H54 (cell line): ENCODE measurements at places on chromosomes 3 and 15.
A peak's percentile ranks its signal among the peaks of the same experiment; 100 is the strongest.

DNA sequence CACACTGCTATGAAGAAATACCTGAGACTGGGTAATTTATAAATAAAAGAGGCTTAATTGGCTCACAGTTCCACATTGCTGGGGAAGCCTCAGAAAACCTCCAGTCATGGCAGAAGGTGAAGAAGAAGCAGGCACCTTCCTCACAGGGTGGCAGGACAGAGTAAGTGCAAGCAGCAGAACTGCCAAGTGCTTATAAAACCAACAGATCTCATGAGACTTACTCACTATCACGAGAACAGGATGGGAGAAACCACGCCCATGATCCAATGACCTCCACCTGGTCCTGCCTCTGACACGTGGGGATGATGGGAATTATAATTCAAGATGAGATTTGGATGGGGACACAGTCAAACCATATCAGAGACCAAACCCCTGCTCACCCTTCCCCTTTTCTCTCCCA lies 75.0 kb downstream of the TRIM69 start:
- DNase-seq, result no peak

- DNase-seq, result no peak
Observed at GRCh38 chr3:128315313-128315712, 151.4 kb downstream of the DNAJB8 start.

DNA sequence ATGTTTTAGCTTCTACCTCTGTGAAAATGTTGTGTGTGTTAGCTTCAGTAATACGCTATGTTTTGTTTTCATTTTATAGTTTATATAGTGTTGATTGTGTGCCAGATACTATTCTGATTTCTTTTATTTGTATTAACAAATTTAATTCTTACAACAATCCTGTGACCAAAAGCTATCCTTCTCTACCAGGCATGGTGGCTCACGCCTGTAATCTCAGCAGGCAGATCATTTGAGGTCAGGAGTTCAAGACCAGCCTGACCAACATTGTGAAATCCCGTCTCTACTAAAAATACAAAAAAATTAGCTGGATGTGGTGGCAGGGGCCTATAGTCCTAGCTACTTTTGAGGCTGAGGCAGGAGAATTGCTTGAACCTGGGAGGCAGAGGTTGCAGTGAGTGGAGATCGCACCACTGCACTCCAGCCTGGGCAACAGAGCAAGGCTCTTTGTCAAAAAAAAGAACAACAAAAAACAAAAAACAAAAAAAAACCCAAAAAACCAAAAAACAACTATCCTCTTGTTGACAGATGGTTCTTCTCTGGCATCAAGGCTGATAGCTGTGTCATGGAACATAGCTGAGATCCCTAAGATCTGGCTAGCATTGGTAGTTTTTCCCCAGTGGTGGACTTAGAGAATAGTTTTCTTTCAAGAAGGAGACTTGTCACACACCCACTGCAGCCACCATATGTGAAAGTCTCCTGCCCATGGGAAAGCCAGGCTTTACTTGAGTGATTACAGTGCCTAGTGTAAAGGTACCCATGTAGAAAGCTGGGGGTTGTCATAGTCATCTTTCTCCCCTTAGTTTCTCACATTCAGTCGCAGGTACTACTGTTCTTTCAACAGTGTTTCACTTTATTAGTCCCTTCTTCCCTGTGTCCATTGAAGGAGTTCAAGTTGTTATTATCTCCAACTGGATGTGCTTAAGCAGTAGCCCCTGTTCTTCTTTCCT lies 116.5 kb downstream of the UBE2E2 start:
- no peak for DNase-seq

GRCh38 chr3:49910409-49911123 lies 6.9 kb upstream of the MST1R start:
- no peak for DNase-seq

GRCh38 chr3:114435386-114436115 lies 141.7 kb downstream of the TIGIT start:
- DNase-seq, result no peak

- DNase-seq, result no peak
Observed at GRCh38 chr3:124633524-124633923, 96.7 kb upstream of the UMPS start.

DNA sequence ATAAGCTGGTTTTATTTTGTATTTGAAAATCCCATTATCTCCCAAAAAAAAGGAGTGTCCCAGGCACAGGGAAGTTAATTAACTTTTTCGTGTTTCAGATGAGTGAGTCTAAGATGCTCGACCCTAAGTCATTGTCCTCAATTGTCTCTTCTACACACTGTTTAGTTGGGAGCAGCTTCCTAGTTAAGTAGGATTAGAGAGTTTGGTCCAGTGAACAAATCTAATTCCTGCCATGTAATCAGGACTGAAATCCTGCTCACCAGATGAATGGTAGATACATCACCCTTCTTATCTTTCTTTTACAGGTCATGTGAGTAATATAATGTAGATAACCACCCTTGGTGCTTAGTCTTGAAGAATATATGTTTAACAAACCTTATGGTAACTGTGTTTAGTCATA lies 228.9 kb upstream of the MANF start:
- no peak for DNase-seq

- no peak for DNase-seq
Observed at GRCh38 chr3:46097691-46098241, 70.5 kb upstream of the XCR1 start.

DNA sequence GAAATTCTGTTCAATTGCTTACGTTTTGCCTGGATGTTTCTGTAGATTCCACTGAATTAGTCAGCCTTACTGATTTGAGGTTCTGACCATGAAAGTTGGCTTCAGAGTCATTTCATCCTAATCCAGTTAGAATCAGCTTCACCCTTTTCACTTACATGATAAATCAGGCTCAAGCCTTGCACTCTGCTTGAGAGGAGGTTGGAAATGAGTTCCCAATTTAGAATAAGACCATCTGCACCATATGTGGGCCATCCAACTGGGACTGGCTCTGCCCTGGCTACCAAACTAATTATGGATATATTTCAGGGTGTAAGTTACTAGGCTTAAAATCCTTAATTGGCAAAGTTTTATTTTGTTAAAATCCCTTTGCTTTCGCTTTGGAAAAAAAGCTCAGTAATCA lies 255.7 kb downstream of the CHL1 start:
- no peak for DNase-seq

GRCh38 chr3:15753056-15753710 lies 44.6 kb downstream of the ANKRD28 start:
- DNase-seq, result no peak

- no peak for DNase-seq
Observed at GRCh38 chr3:46093327-46093942, 66.2 kb upstream of the XCR1 start.

DNA sequence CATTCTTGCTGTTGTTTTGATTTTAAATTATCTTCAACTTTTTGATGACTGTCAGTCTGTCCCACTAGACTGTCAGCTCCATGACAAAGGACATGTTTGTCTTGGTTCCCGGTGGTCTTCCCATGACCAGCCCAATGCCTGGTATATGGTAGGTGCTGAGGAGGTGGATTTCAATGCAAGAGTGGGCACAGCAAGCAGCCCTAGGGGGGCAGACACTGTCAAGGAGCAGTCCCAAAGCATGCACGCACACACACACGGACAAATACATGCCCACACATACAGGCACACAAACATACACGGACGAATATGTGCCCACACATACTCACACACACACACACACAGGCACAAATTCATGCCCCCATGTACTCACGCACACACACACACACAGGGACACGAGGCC lies 12.0 kb downstream of the KLF15 start:
- no peak for DNase-seq

- DNase-seq, result no peak
Observed at GRCh38 chr3:36944012-36944640, 728 bp downstream of the TRANK1 start.

DNA sequence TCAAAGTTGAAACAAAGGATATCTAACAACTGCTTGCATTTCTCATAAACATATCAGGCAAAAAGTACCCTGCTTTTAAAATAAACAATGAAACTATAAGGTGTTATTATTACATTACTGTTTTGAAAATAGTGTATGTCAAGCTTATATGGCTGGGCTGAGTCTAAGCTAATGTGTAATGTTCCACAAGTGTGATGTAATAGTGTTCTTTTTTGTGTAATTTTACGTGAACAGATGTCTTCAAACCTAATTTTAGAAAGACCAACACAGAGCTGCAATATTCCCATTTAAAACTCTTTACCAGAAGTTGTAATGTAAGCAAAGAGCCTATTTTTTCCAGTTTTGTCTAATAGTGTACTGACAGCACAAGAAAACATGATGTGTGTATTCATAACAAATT lies 34.0 kb downstream of the MINDY2 start:
- DNase-seq, result no peak

GRCh38 chr15:69265347-69265955 lies 33.3 kb upstream of the PAQR5 start:
- DNase-seq, result no peak

DNA sequence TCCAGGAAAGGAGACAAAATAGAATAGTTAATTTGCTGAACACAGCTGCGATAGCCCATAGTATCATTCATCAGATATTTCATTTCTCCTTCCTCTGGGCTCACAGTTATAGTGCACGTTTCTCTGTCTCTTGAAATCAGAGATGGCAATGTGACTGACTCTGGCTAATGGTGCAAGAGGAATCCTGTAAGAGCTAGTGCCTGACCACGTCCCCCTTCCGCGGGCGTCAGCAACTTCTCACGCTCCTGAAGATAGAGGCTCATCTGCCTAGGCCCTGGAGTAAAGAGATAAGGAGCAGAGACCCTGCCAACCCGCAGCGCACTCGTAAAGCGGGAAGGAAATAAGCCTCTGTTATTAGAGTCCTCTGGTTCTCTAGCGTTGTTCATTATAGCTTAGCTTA lies 391.8 kb downstream of the VPS13C start:
- no peak for DNase-seq

DNA sequence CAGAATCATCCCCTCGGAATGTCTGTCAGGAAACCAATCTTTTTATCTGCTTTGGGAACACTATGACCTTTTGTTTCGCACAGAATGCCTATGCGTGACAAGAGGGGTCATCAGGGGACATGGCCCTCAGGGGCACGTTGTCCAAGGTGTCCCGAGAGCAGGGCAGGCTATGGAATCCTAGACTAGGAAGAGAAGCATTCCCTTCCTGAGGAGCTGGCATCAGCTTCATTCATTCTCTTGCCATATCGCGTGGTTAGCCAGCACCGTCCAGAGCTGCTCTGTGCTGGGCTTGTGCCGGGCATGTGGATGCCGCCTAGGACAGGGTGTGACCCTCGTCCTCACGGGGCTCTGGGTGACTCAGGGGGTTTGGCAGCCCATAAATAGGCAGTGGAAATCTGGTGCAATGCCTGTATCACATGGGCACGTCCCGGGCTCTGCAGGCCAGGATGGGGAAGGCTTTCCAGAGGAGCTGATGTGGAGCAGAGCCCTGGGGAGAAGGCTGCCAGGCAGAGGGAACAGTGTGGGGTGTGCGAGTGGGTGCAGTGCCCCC lies 117.8 kb downstream of the TMEM266 start:
- DNase-seq, result peak; percentile 50

- DNase-seq, result no peak
Observed at GRCh38 chr3:51987568-51987967, 4.2 kb downstream of the ACY1 start.

DNA sequence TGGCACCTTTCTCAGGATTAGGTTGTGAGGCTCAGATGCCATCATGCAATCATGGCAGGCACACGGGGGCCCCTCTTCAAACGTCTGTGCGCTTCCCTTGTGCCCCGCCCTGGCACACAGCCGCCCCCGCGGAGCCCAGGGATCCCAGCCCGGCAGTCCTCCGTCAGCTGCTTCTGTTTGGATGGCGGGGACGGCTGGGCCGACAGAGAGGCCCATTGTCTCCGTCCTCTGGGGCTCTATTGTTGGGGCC lies 849 bp upstream of the HDAC11 start:
- DNase-seq, result no peak

- no peak for DNase-seq
Observed at GRCh38 chr15:35141743-35142471, 56.8 kb upstream of the NANOGP8 start.

- DNase-seq, result no peak
Observed at GRCh38 chr3:141129541-141130011, 78.4 kb downstream of the SPSB4 start.

- no peak for DNase-seq
Observed at GRCh38 chr3:79551997-79552396, 215.8 kb downstream of the ROBO1 start.

DNA sequence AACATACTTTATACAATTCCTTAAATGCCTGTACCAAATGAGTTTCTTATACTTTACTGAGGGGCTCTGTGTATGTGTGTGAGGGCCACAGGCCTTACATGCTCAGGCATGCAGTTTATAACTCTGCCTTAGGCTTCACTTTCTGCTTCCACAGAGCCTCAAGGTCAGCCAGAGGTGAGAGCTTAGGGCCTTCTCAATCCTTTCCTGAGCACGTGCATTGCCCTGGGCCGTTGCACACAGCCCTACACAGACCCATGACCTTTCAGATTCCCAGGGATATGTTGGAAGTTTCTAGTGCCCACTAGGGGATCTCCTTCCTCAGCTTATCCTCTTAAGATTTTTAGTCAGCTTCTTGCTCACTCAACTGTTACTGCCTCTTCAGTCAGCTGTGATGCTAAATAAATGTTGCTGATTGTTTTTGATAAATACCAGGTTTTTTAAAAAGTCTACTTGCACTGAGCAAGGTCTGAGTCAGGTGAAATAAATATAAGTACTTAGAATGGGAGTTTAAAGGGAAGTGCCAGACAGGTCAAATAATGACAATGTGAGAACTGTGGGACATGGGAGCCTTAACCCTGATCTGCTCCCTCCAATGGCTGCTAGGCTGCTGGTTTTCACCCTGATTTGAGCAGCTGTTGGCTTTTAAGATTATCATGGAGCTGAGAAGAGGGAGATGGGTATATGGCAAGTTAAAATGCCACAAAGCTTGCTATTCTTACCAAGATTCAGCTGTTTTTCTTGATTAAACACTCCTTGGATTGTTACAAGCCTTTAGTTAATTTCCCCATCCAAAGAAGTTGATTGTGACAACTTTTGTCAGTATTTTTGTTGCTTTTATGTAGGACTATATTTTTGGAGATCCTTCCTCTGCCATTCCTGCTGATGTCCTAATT lies 169.5 kb downstream of the PLD1 start:
- no peak for DNase-seq

DNA sequence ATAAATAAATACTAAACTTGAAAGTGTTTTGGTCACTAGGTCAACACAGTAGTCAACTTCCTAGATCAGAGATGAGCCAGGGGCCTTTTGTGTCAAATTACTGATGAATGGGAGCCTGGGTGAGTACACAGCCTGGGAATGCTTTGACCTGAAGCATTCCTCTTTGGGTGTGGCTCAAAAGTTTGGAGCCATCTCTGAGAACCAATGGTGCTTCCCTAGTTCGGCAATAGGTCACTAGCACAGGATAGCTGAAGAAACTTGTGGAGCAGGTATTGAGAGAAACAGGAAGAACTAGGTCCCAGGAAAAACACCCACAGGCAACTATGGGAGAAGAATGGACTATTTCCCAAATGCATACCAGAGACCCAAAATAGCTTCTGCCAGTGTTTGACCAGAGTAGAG lies 56.6 kb upstream of the PLXND1 start:
- peak; percentile 37 for DNase-seq
